ENCODE measurements at places on chromosomes 5 and 9. TPM values are rescaled to one million over a fixed set of nuclear protein-coding genes. Genes with fewer than 3 reads are reported as not detected.

Gene PCDHA5
- polyA plus RNA-seq = 0.62 TPM

Gene PCDHB9
- 0.80 TPM for polyA plus RNA-seq

Gene WNK2
- 3.3 TPM for polyA plus RNA-seq

Gene BASP1
- 13.5 TPM for polyA plus RNA-seq

Gene AGGF1
- polyA plus RNA-seq = 6.7 TPM

Gene NUTM2F
- polyA plus RNA-seq = not detected

Gene IL4
- polyA plus RNA-seq = not detected

Gene RUSC2
- polyA plus RNA-seq = 40.6 TPM

Gene TRIM7
- 2.1 TPM for polyA plus RNA-seq

Gene BTNL3
- polyA plus RNA-seq = 0.08 TPM

Gene PCDHGA5
- polyA plus RNA-seq = 0.79 TPM

Data from adrenal gland (tissue), 19 donors.